ENCODE measurements at places on chromosomes 2 and 18.

GRCh38 chr18:2961821-2962220 lies 51.1 kb downstream of the LPIN2 start:
- DNase-seq = no peak

GRCh38 chr2:138327967-138328366 lies 173.6 kb upstream of the SPOPL start:
- DNase-seq = no peak

- peak; percentile 71 for DNase-seq
These were observed 32.8 kb downstream of the RFX8 start for GRCh38 chr2:101442042-101442666.

DNA sequence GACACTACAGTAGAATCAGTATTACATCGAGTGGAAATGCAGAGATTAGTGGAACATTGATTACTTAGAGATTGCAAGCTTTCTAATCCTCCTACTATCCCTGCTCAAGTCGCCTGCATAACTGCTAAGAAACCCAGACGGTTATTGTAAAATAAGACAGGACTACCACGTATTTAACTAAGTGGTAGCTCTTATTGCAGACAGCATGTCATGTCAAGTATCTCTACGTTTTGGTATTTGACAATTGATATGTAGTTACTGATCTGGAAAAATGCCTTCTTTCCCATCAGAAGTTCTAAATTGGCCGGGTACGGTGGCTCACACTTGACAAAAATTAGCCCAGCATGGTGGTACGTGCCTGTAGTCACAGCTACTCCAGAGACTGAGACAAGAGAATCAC lies 404.1 kb downstream of the CBLN2 start:
- no peak for DNase-seq

DNA sequence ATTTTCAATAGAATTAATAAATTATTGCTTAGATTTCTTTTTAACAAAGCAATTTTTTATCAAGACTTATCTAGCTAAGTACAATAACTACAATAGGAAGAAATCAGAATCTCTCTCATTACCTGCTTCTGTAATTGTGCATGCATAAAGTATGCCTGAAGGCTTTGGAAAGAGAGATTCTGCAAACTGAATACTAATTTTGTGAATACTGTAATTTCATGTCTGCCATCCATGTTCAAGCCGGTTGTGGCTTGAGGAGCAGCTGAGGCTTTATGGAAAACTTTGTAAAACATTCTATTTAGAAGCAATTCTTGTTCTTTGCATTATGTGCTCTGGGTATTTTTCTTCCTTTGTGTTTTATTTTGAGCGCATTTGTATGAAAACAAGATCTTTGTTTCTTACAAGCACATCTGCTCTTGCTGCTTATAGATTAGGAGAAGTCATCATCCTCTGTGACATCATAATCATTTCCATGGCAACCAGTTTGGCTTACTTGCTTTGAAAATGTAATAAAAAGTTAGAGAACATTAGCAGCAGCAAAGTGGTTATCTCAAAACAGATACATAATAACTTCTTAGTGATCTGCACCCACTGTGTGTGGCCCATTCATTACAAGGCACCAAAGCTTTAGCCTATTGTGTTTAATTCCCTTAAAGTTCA lies 16.0 kb upstream of the IKZF2 start:
- no peak for DNase-seq

GRCh38 chr2:235610696-235611257 lies 116.9 kb downstream of the AGAP1 start:
- no peak for DNase-seq

GRCh38 chr2:210224941-210225672 lies at the start of gene ACADL:
TSS of gene ACADL (minus strand) at chr2:210225447. CDS start at chr2:210225263, 184 bp downstream.
- no peak for DNase-seq

DNA sequence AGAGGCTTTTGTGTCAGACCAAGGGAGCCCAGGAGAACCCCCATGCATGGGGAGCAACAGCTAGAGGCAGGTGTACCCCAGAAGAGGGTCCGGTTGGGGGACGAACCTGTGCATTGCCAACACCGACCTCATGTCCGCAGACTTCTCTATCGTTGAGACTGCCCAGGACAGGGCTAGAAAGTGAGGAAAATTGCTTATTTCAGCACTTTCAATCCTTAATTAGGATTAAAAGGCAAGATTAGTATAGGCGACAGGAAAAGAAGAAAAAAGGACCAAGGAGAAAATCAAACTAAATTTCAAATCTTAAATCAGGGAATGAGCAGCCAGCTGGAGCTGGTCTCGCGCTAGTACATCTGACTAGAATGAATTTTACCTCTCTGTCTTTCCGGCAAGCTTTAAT lies 438.9 kb upstream of the SOX11 start:
- DNase-seq = no peak

DNA sequence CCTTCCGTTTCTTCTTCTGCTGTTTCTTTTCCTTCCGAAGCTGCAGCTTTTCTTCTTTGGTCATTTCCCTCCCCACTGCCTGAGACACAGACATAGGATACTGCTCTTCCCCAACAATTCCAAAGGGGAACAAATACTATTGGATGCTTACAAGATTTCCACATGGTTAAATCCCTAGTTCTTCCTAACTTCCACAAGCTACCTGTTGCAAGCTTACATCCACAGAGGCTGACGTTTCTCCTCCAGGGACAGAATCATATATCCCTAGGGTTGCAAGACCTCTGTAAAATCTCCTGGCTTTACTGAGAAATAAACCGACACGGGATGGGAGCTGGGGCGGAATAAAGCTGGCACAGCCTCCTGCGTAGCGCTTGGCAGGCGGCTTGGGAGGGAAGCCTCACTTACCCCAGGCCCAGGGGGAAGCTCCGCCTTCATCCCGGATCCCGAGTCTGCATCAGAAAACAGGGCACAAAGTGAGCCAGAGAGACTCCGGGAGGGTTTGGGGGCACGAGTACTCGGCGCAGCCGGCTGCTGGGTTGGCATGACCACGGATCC lies 590 bp downstream of the EIF2B4 start:
- peak; percentile 37 for DNase-seq

GRCh38 chr18:78641689-78642231 lies 337.9 kb upstream of the SALL3 start:
- DNase-seq = no peak

GRCh38 chr2:193542762-193543161 lies 1348.0 kb upstream of the TMEFF2 start:
- no peak for DNase-seq

DNA sequence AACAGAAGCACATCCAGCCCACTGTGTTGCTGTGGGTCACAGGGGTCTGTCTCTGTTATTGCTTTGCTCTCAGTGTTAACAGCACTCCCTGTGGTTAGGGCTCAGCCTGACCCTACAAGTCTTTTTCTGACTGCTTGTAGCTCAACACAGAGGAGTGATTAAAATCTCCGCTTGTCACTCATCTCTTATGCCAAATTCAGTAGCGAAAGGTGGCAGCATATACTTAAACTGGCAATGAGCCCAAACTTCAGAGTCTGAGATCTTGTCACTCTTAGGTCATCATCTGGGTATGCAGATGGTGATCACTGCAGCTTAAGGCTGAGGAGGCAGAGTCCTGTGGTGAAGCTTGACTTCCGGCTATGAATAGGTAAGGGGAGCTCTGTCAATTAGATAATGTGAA lies 63.3 kb upstream of the CSRNP3 start:
- DNase-seq = peak; percentile 25

DNA sequence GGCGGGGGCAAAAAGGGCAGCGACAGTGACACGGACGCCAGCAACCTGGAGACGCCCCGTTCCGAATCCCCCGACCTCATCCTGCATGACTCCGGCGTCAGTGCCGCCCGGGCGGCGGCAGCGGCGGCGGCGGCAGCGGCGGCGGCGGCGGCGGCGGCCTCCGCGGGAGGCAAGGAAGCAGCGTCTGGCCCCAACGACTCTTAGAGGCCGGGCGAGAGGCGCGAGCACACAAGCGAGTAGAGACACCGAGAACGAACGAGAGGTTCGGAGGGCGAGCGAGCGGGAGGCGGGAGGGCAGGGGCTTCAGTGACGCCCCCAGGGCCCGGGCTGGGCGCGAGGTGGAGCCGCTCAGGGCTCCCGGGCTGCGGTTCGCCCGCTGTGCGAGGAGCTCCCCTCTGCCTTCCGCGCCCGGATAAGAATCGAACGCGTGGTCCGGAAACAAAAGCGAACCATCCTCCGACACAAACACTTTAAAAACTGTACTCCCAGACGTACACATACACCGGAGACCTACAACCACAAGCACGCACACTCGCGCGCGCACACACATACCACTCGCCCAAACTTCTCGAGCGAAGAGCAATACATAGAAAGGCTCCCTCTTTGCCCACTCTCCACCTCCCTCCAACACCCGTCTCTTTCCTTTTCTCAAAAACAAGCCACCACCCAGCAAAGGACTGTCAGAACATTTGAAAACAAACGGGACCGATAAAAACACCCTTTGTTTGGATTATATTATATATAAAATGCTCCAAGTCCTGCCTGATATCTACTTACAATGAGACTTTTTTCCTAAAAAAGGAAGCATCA lies 2.8 kb downstream of the SP9 start:
- DNase-seq = no peak

- no peak for DNase-seq
These were observed 124.7 kb upstream of the ZNF516 start for GRCh38 chr18:76619621-76620315.

GRCh38 chr2:20614201-20615067 lies 36.5 kb downstream of the HS1BP3 start:
- no peak for DNase-seq

- no peak for DNase-seq
These were observed 45.4 kb downstream of the SPRED2 start for GRCh38 chr2:65386989-65387388.

- DNase-seq = no peak
These were observed 631 bp downstream of the RPL31 start for GRCh38 chr2:101002562-101003277.

DNA sequence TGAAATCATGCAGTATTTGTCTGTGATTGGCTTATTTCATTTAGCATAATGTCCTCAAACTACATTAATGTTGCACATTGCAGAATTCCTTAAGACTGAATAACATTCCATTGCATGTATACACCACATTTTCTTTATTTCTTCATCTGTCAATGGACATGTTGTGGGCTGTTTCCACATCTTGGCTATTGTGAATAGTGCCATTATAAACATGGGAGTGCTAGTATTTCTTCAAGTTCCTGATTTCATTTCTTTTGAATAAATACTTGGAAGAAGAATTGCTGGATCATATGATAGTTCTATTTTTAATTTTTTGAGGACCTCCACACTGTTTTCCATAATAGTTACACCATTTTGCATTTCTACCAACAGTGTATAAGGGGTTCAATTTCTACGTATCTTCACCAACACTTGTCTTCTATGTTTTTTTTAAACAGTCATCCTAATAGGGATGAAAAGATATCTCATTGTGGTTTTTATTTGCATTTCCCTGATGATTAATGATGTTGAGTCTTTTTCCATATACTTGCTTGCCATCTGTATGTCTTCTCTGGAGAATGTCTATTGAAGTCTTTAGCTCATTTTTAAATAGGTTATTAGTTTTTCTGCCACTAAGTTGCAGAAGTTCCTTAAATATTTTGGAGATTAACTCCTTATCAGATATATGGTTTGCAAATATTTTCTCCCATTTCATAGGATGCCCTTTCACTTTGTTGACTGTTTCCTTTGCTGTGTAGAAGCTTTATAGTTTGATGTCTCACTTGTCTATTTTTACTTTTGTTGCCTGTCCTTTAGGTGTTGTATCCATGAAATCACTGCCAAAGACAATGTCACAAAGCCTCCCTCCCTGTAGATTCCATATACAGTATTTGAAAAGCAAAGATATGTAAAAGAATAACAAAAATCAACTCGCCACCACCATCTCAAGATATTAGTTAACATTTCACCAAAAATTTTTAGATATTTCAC lies 14.6 kb downstream of the FBXO11 start:
- DNase-seq = peak; percentile 45

DNA sequence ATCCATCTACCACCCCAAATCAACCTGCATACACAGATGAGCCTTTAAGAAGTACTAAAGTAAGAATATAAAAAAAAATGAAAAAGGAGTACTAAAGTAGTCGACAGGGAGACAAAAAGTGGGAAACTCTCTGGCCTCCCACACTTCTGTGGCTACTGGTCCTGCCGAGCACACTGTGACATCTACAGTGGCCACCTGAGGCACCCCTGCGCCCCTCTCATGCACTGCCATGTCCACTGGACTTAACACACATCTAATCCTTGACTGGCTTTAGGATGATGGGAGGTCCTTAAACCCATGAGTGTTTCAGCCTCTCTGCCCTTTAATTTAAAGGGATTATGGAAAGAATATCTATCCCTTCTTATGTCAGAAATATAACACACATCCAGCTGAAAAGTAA lies 71.2 kb downstream of the MREG start:
- DNase-seq = no peak

DNA sequence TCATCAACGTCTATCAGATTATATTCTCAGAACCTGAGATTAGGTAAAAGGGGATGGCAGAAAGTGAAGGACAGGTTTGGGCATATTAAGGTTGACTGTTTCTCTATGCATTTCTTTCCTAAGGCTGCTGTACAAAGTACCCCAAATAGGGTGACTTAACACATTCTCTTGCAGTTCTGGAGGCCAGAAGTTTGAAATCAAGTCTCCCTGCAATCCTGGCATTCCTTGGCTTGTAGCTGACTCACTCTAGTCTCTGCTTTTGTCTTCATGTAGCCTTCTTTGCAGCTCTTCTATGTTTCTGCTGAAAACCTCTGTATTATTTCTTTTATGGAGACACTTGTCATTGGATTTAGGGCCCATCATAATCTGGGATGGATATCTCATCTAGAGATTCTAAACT lies 364.3 kb downstream of the PLCL1 start:
- no peak for DNase-seq

DNA sequence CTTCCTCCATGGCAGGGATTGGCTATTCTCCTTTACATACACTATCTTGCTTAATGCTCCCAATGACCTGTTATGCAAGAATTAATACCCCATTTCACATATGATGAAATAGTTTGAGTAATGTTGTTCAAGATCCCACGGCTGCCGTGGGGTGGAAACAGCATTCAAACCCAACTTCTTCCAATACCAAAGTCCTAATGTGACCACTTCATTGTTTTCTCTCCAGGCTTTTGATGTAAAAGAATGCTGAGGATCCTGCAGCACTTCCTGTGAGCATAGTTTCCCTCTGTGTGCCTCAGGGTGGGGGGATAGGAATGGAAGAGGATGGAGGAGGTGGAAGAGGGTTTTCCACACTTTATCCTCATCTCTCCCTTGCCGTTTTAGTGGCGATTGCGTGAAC lies 199.4 kb downstream of the IRS1 start:
- no peak for DNase-seq

- no peak for DNase-seq
These were observed 312.1 kb upstream of the MYT1L start for GRCh38 chr2:2642906-2643890.
